ENCODE measurements at places on chromosomes 11 and 22.

- DNase-seq, result no peak
These were observed 32.3 kb upstream of the CYP2R1 start for GRCh38 chr11:14924318-14924717.

DNA sequence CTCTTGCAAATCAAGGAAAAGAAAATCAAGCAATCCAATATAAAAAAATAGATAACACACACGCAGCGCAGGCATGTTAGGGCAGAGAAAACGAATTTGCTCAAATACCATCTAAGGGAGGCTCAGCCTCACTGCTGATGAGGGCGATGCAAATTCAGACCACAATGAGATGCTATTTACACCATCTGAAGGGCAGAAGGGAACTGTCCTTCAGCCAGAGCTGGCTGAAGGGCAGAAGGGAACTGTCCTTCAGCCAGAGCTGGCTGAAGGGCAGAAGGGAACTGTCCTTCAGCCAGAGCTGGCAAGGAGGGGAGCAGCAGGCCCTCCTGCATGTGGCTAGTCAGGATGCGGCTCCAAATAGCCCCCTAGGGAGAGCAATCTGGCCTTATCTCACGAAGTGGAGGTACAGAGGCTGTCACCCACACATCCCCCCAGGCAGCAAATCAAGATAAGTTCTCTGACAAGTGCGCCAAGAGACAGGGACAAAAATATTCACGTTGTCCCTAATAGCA lies 7.6 kb upstream of the SLC39A13 start:
- DNase-seq, result no peak

DNA sequence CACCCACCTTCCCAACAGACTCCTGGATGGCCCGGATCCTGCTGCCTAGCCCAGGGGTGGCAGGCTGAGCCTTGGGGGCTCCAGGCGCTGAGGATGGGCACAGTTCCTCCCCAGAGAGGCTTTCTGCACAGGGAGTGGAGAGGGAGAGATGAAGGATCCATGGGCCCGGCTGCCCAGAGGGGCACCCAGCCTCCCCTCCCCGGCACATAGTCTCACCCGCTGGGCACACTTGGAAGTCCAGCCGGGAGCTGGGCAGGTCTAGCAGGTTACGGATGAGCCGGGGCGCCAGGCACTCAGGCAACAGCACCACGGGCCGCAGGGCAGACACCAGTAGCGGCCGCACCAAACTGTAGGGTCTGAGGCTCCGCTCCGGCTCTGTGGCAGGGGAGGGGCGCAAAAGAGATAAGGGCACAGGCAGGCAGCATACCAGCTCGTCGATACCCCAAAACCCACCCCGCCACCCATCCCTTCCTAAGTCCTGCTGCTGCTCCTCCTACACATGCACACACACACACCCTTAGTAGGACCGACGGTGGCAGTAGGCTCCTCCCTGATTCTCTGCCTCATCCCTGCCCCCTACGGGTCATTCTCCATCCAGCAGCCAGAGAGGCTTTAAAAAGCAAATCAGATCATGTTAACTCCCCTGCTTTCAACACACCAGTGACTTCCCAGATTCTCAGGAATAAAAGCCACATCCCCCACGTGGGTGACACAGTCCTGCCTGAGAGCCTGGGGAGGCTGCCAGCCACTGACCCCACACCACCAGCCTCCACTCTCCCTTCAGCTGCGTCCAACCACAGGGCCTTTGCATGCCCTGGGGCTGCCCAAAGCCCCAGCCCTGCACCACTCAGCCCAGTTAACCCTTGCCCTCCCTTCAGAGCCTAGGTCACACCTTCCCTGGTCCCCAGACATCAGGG lies 6.5 kb upstream of the MFNG start:
- no peak for DNase-seq

DNA sequence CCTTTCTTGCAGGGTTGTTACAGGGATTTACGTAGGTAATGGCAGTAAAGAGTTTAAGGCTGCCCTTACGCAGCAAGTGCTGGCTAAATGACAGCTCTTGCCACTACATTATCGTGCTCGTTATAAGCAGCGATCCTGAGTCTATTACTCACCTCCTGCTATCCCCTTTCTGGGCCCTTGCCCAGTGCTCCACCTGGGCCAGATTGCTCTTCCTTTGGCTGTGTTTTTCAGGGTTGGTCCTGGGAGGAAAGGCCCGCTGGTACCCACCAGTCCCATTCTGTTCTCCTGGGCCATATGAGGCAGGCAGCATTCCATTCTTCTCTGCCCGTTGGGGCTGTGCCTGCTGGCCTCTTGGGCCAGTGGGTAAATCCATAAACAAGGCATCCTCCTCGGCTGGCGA lies 87.5 kb downstream of the C11orf58 start:
- no peak for DNase-seq

DNA sequence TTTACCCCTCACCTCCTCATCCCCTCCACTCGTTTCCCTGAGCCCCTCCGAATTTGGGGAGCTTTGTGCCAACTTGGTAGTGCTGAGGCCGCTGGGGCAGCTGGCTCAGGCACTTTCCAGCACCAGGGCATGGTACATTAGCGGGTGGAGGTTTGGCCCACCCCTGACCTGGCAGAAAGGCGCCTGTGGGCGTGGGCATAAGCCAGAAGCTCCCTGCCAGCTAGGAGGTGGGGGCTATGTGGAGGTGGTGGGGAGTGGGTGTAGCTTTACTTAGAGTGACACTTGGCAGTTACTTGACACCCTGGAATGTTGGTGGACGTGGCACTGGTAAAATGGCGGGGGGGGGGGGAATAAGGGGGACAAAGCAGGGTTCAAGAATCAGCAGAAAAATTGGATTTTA lies 10.3 kb upstream of the IGF2 start:
- DNase-seq, result no peak
